Stimulated activated CD8-positive, alpha-beta memory T cell treated with anti-CD3 and anti-CD28 coated beads, Interleukin-4, amount 100 ng/mL, for 1 hour (primary cell): ENCODE measurements at places on chromosomes 7 and 10.

- no peak for DNase-seq
Measured at GRCh38 chr7:159108941-159109652, 35.6 kb downstream of the VIPR2 start.

GRCh38 chr7:120995654-120996053 lies 7.1 kb downstream of the CPED1 start:
- no peak for DNase-seq

DNA sequence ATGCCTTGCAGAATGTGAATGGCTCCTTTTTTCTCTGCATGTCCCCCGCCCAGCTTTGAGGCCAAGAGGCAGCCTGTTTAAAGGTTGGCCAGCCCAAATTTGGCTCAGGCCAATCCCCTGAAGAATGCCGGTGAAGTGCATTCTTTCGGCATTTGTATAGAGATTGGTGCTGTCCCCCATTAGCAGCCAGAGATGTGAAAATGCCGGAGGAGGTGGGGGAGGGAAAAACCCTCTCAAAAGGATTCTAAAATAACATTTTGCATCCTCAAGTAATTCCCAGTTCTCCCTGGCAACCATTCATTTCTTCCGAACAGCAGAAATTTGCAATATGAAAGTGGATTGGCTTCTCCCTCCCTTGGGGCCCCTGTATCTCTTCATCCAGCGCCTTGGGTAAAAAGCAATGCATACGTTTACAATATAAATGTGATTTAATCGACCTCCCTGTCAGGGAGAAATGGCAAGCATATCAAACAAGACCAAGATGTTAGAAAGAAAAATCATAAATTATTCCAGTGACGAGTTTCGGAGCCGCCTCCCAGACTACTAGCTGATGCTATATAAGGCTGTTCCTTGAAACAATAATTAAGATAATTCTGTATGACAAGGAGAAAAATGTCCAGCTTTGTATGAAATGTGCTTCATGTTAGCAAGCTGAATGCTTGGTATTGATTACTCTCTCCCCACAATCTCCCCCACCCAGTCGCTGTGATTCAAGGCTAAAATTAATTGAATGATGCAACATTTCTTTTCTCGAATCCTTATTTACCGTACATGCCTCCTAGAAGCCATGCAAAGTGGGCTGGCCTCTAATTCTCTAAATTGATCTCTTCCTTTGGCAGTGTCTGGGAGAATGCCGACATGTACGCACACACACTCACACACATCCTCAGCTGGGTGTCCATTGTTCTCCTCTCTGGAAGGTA lies 323.7 kb downstream of the RPS24 start:
- DNase-seq = no peak

GRCh38 chr7:100583132-100584053 lies 2.5 kb downstream of the LRCH4 start:
- DNase-seq = no peak

DNA sequence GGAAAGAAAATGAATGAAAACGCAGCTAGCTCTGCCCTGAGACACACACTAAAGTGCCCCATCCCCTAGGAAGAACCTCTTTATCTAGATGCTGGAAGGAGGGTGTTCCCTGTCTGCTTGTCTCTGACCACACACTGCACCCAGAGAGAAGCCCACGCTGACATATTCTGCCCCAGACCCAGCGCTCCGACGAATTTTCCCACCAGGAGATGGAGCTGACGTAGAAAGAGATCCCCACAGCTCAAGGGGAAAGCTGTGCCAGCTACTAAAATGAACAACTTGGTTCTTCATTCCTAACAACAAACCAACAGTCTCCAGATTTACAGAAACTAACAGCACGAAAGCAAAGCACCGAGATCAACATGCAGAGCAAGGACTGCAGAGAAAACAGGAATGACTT lies 73.3 kb downstream of the KIAA1549 start:
- no peak for DNase-seq

- no peak for DNase-seq
Measured at GRCh38 chr10:110005719-110006118, 2.1 kb upstream of the ADD3 start.

- DNase-seq = no peak
Measured at GRCh38 chr10:50993771-50994251, 80.5 kb upstream of the PRKG1 start.

DNA sequence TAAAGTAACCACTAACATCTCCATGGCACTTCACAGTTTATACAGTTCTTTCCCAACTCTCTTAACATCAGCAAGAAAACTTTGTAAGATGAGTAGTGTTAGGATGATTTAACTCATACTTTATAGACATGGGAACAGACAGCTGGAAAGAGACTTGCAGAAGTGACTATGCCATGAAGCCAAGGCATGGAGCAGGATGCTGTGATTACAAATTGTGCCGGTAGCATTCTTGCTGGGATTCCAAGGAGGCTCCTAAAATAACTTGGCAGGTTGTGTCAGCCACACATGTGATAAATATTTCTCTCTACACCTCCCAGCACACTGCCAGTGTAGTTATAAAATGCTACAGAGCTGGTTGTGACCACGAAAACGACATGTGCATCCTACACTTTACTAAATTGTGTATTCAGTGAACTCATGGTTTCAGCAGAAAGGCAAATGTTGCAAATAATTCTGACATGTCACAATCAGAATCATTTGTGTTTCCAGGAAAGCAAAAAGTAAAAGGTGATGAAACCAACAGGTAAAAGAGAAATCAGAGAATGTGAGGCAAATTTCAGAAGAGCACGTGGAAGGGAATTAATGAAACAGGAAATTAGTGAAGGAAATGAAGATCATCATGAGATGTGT lies 5.6 kb upstream of the CYP3A4 start:
- no peak for DNase-seq

- peak; percentile 2 for DNase-seq
Measured at GRCh38 chr10:31242902-31243301, 76.1 kb upstream of the ZEB1 start.

DNA sequence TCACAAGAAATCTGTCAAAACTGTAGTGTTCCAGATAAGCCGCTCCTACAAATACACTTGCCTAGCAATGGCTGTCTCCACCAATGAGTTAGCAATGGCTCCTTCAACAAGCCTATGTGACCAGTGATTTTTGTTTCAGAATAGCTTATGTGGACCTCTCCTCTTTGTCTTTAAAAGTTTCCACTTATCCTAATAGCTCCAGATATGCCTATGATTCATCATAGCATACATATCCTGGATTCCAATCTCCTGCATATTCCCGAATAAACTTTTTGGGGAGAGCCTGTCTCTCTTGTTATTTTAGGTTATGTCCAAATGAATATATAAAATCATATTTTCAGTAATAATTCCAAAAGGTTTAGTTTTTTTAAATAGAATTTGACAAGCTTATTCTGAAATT lies 510.6 kb downstream of the ARL4A start:
- DNase-seq = no peak

DNA sequence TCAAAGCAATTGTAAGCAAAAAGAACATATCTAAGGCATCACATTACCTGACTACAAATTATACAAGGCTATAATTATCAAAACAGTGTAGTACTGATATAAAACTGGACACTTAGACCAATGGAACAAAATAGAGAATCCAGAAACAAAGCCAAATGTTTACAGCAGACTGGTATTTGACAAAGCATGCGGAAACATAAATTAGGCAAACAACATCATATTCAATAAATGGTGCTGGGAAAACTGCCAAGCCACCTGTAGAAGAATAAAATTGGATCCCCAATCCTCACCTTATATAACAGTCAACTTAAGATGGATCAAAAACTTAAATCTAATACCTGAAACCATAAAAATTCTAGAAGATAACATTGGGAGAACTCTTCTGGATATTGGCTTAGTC lies 240.8 kb upstream of the POM121L12 start:
- no peak for DNase-seq

GRCh38 chr10:119575506-119575905 lies 21.3 kb downstream of the TIAL1 start:
- DNase-seq = no peak

- DNase-seq = no peak
Measured at GRCh38 chr7:74496272-74496671, 42.6 kb downstream of the GTF2IRD1 start.

DNA sequence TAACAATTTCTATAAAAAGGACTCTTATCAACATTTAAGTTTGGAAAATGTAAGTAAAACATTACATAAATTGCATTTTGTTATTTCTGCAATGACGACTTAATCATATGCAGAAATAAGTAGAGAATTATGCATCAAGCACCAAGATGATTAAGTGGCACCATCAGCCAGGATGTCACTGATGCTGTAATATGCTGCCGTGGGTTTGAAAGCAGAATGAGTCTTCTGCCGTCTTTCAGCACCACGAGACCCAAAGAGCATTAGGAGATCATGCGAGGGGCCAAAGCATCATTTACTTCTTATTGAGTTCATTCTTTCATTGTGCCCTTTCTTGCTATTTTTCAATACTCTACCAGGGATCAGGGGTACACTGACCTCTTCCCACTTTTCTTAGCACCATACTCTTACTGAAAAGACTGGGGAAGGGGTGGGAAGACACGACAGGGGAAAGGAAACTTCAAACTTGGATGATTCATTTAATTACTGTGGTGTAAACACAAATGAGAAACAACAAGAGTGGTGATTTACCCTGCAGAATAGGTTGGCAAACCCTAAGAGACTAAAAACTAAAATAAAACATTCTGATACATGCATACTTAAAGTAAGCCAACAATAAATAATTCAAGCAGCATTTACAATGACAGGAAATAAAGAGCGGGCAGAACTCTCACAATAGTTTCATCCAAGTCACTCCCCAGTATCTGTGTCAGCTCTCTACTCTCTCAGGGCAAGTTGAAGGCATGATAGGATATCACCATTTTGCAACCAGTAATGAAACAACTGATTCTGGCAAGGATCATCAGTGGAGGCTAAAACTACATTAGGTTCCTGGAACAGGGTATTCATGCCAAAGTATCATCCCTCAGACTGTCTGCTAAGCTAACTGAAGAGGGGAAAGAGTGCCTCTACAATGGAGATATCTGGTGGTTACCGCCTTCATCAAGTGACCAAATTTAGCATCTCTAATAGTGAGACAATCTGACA lies 70.8 kb downstream of the CUL2 start:
- DNase-seq = no peak

DNA sequence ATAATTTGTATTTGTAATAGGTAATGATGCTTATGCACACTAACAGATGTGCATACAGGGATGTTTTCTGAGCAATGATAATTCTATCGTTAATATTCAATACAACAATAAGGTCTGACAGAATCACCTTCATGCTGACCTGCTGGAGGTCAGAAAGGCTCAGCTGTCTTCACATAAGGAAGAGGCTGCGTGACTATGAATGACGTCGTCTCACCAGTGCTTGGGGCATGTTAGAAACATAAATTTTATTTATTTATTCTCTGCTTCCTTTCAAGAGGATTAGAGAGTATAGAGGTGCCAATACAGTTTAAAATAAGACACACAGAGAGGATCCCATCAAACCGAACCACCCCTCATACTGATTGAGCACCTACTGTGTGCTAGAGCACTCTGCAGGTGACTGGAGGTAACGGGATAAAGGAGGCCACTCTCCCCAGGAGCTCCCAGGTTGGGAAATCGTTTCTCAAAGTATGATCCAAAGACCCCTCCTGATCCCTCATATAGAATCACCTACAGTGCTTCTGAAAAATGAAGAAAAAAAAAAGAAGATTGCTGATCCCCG lies 265.6 kb upstream of the NPVF start:
- DNase-seq = no peak

DNA sequence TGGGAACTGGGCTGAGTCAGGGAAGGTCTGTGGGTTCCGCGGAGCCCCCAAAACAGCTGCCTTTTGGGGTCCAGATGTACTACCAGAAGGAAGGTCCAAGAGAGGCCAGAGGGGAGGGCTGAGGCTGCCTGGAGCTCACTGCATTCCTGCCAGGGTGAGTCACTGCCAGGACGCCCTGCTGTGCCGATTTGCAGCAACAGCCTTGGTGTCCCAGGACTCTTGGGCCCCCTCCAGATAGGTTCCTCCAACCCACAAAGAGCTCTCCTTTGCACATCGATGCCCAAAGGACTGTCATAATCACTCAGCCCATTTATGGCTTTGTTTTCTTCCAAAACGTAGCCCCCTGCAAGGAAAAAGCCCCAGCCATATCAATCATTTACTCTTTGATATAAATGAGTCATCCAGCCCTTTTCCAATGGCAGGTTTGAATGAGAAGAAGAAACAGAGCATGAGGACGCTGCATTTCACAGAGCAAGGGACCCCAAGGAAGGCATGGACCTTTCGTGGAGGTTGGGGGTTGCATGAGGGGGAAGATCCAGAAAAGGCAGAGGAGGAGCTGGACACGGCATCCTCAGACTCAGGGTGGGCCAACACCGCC lies 32.2 kb upstream of the COL13A1 start:
- DNase-seq = no peak

- no peak for DNase-seq
Measured at GRCh38 chr7:156059369-156059768, 247.1 kb upstream of the SHH start.
